Fibroblast of skin of scalp (primary cell): ENCODE measurements at places on chromosomes 7 and 10.

- DNase-seq = no peak
Measured at GRCh38 chr7:147584771-147585193, 1005.8 kb upstream of the C7orf33 start.

GRCh38 chr10:121921238-121921931, 6.4 kb downstream of the ATE1 start:
- DNase-seq = no peak

GRCh38 chr10:132359305-132360040, 27.5 kb downstream of the LRRC27 start:
- no peak for DNase-seq

- DNase-seq = no peak
Measured at GRCh38 chr7:40965774-40966173, 737.1 kb downstream of the INHBA start.

DNA sequence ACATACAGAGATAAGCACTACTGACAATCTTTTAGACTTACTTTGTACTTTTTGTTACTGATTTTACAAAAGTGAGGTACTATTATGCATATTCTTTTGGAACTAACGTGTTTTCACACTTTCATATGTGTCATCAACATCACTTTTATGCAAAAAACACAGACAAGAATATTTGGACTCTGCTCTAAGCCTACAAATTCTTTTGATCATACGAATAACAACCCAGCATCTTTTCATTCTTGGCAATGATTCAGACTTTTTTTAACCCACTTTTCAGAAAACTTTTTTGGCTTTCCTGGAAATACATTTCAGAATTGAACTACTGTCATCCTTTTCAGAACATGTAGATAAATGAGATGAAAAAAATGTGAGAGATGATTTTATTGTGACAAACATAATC, 30.2 kb downstream of the USP6NL start:
- peak; percentile 22 for DNase-seq

GRCh38 chr10:48699011-48699627, 14.4 kb downstream of the WDFY4 start:
- no peak for DNase-seq

- DNase-seq = no peak
Measured at GRCh38 chr7:12137283-12137682, 73.8 kb upstream of the TMEM106B start.

- peak; percentile 83 for DNase-seq
Measured at GRCh38 chr10:30671026-30671616, 41.6 kb upstream of the LYZL2 start.

DNA sequence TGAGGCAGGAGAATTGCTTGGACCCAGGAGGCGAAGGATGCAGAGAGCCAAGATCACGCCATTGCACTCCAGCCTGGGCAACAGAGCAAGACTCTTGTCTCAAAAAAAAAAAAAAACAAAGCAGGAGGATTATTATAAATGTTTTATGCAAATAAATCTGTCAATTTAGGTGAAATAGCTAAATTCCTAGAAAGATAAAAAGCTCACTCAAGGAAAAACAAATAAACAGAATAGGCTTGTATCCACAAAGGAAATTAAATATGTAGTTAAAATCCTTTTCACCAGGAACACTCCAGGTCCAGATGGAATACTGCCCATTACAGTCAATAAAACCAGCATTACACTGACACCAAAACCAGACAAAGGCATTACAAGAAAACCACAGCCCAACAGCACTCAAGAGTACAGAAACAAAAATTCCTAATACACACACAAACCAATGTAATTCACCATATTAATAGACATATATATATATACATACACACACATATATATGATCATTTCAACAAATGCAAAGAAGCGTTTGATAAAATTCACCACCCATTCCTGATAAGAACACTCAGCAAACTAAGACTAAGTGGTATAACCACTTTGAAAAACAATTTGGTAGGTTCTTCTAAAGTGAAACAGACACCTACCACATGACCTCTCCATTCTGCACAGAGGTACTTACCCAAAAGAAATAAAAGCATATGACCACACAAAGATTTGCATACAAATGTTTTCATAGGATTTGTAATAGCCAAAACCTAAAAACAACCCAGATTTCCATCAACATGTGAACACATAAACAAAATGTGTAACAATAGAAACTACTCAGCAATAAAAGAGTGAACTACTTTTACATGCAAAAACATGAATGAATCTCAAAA, 38.8 kb downstream of the ABI1 start:
- no peak for DNase-seq

DNA sequence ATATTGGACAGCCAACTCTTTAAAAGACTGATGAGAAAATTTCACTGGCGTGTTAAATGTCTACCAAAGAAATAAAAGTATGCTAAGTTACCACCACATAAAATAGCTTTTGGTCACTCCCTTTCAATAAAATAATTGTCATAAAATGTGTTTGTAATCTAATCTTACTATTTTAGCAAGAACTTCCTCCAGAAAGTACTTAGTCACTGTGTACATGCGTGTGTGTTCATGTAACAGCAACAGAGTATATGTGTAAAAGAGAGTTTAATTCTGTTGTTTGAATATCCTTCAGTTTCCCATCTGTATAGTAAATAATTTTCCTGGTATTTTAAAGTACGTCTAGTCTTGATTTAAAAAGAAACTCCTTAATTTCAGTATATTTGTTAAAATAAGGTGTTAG, 35.0 kb upstream of the WASL start:
- no peak for DNase-seq

- DNase-seq = no peak
Measured at GRCh38 chr10:117339979-117340378, 35.3 kb downstream of the PDZD8 start.

GRCh38 chr7:79292834-79293233, 160.6 kb downstream of the MAGI2 start:
- no peak for DNase-seq

GRCh38 chr7:31408140-31408729, 67.7 kb upstream of the NEUROD6 start:
- DNase-seq = peak; percentile 60

DNA sequence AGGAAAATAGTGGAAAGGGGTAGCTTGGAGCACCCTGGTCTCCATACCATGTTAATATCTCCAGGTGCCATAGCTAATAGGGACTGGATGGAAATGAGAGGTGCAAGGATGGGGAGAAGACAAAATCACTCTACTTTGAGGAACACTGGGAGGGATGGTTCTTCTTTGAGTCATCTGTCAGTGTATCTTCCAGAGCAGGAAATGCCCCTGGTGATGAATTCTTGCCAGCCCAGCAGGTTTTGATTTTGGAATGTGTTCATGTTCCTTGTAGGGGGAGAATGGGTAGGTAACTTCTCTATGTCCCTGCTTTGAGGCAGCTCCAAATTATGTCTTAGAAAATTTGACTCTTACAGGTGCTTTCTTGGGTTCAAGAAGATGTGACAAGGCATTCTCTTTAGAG, 177.0 kb upstream of the GLI3 start:
- peak; percentile 65 for DNase-seq

GRCh38 chr10:25294032-25294926, 119.5 kb downstream of the GPR158 start:
- no peak for DNase-seq

DNA sequence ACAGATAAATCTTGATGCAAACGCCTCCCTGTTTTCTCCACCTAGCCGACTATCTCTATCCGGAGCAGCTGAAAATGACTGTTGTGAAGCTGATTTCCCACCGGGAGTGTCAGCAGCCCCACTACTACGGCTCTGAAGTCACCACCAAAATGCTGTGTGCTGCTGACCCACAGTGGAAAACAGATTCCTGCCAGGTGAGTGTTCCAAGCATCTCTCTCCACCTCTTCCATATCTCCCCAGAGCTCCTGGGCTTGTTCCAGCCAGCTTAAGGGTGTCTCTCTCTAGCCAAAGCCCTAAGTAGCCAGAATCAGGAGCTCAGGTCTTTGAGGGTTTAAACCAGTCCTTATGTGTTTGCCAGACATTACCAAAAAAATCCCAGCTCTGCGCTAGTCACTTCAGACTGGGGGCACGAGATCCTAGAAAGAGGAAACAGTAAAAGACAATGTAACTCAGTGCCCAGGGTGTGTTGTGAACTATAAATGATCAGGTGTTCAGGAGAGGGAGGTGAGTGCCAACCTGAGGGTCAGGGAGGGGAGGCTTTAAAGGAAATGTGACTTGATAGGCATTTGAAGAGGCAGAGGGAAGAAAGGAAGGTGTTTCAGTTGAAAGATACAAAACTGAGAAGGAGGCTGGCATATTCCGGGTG, 4.4 kb downstream of the PLAU start:
- DNase-seq = no peak

DNA sequence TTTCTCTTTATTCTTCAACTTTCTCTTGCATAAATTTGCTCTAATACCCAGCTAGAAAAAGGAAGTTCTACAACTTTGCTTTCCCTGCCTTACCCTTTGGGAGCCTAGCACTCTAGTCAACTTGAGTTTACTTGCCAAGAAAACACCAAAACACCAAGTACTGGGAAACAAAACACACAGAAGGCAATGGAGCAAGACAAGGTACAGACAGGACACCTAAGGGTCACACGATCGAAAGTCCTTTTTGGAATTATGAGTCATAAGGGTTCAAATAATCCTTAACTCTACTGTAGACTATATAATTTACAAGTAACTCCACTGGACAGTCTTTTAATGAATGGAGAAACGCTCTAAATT, 42.6 kb upstream of the ANAPC16 start:
- no peak for DNase-seq

DNA sequence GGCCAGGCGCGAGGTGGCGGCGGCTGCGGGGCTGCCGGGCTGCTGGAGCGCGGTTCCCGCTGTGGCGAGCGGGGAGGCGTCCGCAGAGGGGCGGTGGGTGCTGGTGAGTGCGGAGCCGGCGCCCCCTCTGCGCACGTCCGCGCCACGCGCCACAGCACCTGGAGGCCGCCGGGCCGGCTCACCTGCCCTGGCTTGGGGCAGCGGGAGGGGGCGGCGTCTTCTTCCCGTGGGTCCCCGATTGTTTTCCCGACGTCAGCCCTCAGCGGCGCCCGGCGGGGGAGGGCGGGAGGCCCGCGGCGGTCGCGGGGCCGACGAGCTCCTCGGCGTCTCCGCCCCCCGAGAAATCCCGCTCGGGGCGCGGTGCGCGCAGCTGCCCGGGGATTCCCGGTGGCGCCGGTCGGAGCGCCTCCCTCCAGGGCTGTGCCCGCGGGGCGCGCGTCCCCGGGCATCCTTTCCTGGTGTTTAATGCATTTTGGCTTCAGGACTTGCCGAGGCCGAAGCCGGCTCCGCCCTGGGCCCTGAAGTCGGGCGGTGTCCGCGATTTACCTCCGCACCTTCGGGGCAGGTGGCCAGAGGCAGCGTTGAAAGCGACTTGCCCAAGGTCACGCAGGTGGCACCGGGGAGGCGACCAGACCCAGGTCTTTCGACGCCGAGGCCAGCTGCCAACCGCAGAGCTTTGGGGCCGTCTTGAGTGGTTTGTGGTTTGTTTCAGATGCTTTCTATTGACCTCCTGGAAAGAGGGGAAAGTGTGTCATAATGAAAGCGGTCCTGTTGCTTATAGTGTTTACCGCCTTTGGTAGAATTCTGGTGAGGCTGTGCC, 561 bp downstream of the PLEKHA1 start:
- peak; percentile 45 for DNase-seq

DNA sequence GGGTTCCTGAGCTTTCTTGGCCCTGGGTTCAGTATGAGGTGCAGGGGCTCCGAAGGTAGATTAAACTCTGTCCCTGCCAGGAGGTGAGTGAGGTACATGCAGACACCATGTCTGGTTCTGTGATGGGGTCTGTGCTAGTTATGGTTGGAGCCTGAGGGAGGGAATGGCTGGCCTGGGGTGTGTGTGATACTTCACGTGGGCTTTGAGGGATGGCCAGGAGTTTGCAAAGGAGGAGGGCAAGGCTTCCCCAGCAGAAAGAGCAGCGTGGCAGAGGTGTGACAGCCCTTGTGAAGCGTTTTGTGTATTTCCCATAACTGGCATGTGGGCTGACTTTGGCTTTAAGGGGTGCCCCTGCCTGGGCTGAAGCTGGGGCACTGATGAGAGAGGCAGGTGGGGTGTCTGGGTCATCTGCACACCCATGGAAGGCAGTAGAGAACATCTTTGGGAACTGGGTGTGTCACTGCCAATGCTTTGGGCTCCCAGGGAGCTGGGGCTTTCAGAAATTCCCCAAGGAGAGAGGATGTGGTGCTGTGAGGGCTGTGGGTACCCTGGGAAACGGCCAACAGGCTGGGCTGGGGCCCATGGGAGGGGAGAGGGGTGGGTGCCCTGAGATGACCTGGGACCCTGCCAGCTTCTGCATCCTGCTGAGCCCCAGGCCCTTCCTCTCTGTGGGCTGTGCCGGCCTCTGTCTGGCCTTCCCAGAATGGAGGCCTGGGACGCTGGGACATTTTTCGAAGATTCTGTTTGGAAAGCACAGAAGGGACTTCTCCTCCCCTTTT, 4.6 kb downstream of the PALD1 start:
- DNase-seq = no peak

DNA sequence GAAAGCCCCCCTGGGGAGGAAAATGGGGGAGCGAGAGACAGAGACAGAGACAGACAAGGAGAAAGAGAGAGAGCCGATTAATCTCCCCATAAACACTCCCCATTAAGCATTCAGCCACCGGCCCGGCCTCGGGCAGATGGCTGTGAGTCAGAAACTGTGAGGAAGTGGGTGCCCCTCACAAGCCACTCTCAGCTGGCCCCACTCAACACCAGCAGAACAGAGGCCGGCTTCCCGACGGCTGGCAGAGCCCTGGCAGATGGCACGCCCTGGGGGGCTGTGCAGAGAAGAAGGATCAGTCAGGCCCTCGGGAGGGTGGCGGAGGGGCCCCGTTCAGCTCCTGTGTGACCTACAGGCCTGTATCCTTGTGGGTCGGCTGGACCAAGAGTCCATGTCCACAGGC, 41.2 kb downstream of the CAMK2B start:
- DNase-seq = no peak

DNA sequence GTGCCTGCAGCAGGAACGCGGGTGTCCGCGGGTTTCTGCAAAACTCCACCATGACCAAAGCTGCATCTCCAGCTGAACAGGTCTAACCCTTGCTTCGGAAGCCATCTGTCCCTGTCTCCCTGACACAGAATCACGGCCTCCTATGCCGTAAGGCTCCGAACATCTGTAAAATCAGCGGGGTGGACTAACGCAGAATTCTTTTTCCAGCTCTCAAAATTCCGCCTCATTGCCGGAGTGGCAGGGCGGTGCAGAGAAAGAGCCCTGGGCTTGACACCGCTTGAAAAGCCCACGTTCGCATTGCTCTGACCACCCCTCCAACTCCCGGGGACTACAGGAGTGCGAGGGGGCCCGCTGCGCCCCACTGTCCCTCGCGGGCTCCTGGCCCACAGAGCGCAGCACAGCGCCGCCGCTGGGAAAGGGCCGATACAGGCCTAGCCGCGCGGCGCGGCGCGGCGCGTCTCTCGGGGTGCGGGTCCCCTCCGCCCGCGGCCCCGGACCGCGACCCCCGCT, 409 bp downstream of the DNMBP start:
- DNase-seq = peak; percentile 54

GRCh38 chr10:72924351-72924750, 30.3 kb downstream of the PLA2G12B start:
- DNase-seq = no peak

- DNase-seq = no peak
Measured at GRCh38 chr7:139264220-139264619, 33.2 kb downstream of the UBN2 start.

- no peak for DNase-seq
Measured at GRCh38 chr10:54372179-54372578, 428.9 kb downstream of the PCDH15 start.

GRCh38 chr7:137000621-137001020, 132.2 kb downstream of the CHRM2 start:
- no peak for DNase-seq
